Uterine smooth muscle cell (primary cell): ENCODE measurements at places on chromosomes 11 and 22. TPM values are rescaled to one million over a fixed set of nuclear protein-coding genes. Genes with fewer than 3 reads are reported as not detected.

DBX1 gene
- total RNA-seq: not detected in 2 replicates

PHOX2A gene
- not detected in 2 replicates for total RNA-seq

OR2AT4 gene
- total RNA-seq: not detected in 2 replicates

APOL1 gene
- total RNA-seq: 9.8 and 21.5 TPM in 2 replicates

SPON1 gene
- total RNA-seq: under 0.01 and 0.12 TPM in 2 replicates
